ENCODE measurements at places on chromosomes 5 and 9.

DNA sequence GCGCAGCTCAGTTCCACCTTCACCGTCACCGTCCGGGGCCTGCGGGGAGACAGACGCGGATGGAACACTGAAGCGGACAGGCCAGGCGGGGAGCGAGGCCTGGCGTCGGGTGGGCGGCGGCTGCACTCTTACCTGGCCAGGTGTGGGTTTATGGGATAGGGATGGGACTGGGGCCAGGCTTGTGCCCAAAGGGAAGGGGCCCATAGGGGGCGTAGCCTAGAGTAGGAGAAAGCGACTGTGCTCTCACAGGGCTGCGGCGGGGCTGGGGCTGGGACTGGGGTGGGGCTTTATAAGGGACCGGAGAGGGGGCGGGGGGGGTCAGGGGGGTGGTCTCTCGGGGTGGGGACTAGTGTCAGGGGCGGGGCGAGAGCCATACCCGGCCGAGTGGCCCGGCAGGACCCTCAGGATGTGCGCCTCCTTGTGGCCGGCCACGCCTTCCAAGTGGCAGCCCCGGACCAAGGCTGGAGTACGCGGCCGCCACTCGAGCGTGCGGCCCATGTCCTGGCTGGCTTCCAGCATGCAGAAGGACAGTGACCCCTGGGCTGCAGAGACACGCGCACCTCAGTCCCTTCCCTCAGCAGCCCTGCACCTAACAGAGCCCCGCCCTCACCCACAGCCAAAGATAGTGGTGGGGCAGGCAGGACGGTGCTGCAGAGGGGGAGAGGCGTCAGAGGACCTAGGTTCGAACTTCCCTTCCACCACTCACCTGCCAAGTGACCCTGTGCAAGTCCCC lies 22.8 kb downstream of the FPGS start:
- DNase-seq = no peak

GRCh38 chr5:1217596-1218206 lies 7.5 kb upstream of the SLC6A18 start:
- no peak for DNase-seq

DNA sequence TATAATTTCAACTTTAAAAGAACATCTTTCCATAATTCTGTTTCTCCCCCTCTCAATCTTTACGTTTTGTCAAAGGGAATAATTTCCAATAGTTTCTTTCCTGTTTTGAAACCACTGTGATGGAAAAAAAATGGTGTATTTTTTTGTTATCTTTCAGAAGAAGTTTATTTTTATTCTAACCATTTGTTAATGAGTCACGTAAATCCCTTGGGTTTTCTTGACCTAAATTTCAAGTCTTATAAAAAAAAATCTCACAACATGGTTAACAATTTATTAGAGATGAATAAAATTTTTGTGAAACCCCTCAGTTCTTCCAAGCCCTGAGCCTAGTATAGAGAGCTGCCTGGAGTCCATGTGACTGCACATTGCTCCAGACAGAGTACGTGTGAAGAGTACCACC lies 106.1 kb upstream of the FBXL17 start:
- no peak for DNase-seq

- no peak for DNase-seq
Measured at GRCh38 chr9:111533099-111533790, 8.3 kb downstream of the ZNF483 start.

GRCh38 chr5:81140943-81141342 lies 92.2 kb upstream of the CKMT2 start:
- DNase-seq = no peak

DNA sequence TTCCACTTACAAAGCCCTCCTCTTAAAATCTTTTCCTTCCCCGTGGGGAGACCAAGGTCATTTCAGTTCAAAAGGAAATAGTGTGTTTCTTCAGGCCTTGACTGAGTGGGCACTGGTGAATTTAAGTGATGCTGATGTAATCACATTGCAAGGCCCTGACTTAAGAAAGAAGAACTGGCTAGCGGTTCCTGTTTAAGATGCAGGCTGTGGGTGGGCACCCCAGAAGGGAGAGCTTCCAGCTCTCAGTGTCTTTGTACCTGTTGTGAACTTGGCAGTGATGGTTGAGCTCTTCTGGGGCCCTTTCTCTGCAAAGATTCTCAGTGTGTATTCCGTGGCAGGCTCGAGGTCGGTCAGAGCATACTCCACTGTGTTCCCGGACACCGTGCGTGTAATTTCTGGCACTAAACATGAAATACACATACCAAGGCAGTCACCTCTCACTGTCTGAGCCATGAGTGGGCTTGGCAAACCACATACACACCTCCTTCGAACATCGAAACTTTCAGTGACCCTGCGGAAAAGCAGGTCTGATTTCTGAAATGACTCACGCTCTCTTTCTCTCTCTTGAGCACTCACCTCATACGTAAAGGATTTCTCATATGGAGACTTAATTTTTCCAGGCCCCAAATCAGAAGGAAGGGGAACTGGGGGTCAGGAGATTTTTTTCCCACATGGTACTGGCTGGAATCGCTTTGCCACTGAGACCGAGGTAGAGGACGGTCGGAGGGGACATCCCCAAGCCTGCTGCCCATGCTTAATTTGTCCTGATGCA lies 81.9 kb downstream of the TNC start:
- no peak for DNase-seq

DNA sequence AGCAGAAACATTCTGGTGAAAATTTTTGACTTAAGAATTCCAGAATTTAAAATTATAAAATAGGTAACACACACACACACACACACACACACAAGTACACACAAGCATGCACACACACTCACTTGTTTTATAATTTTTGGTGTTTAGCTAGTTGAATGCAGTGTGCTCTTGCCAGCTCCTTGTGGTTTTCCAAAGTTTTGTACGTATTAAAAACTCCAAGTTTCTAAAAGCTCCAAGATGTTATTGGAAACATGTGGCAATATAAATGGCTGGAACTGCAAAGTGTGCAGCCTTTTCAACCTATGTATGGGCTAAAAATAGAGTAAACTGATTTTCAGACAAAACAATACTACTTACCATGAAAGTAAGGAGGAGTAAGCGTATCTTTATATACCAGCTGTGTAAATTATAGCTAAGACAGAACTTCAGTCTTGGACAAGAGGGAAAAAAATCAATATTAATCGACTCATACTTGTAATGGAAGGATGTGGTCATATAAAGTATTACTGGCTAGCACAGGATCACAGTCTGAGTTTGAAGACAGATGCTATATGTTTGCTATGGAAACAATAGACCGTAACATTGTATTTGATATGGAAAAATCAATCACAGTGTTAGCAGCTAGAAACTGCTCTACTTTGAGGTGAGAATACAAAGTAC lies 727.1 kb upstream of the GRAMD2B start:
- no peak for DNase-seq

- DNase-seq = no peak
Measured at GRCh38 chr5:88298425-88298824, 29.8 kb upstream of the TMEM161B start.

DNA sequence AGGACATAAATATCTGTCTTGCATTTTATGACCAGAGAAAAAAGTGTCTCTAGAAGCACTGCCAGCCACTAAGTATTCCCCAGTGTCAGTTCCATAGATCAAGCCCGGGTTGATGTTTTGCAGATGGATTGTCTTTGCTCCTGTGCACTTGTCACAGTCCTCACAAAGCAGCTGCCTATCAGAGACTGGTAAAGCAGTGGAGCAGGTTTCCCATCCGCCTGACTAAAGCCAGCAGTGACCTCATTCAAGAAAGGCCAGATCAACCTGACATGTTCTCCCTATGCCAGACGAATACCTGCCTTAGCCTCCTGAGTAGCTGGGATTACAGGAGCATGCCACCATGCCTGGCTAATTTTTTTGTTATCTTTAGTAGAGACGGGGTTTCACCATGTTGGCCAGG lies 26.8 kb upstream of the GARNL3 start:
- DNase-seq = no peak

- DNase-seq = no peak
Measured at GRCh38 chr9:114338187-114338586, 8.5 kb downstream of the ORM2 start.

- no peak for DNase-seq
Measured at GRCh38 chr9:463455-464171, 248.9 kb downstream of the DOCK8 start.

DNA sequence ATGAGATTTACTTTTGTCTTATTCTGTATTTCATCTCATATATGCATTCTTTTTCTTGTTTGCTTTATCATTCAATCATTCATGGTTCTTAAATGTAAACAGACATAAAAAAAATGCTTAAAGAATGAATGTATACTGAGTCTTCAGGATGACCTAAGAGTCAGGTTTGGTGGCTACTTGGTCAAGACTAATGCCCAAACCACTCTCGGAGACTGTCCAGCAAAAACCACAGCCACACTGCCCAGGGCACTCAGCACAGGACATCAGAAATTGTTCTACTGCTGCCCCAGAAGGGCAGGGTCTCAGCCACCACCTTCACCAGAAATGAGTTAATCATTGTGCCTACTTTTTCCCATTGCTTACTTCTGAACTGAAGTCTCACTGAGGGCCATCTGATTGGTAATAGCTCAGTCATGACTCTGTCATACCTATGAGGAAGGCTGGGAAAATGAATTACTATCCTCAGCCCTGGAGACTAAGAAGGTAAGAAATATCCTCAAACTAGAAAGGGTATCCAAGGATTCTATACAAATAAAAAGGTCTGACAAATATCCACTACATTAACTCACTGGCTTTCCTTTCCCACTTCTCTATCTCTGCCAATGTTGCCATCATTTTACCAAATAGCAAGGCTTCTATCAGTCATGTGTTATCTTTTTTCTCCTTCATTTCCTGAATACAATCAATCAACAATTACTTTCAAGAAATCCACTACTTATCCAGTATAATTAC lies 236.1 kb downstream of the CETN3 start:
- DNase-seq = no peak

DNA sequence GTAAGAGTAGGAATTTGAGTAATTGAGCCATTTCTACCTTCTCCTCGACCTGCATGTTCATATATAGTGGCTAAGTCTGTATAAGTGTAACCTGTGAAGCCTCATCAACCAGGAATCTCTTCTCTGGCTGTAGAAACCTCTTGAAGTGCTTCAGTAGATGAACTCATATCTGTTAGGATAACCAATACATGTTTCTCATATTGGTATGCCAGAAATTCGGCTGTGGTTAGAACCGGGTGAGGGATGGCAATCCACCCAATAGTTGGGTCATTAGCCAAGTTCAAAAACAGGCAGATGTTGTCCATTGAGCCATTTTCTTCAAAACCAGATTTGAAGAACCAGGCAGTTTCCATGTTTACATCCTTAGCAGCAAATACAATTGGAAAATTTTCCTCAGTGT lies 28.9 kb upstream of the GSN start:
- DNase-seq = no peak

GRCh38 chr5:173210877-173211276 lies 24.1 kb downstream of the NKX2-5 start:
- no peak for DNase-seq

- DNase-seq = no peak
Measured at GRCh38 chr9:94824913-94825610, 98.6 kb downstream of the AOPEP start.

DNA sequence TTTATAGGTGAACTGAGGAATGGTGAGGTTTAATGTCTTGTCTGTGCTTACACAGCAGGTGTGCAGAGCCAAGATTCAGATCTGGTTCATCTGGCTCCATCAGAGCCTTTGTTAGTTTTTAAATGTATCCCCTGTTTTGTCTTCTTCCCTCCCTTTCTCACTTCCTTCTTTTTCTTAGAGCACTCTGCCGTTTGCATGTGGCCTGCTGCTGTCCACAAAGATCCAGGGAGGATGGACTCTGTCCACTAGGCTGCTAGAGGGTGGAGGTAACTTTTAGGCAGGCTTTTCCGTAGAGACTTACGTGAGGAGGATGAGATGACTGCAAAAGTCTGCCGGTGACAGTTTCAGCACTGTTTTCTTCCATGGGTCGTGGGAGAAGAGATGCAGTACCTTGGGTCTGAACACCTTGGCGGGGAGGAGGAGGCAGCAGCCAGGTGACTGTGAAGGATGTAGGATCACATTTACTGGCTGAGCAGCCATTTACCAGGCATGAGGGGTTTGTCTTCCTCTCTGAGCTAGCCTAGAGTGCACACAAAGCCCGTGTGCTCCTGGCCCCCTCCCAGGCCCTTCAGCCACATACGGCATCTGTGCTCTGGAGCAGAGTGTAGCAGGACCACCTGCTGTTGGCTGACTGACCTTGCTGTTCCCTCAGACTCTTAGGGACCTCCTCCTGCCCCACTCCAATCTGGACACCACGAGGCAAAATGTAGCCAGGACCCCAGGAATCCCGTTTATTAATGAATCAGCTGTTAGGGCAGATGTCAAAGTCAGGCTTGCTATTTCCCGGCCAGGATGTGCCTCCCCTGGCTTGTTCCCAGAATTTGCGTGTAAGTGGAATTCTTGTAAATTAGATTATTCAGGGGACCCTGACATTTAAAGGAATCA lies 1.8 kb downstream of the NTMT1 start:
- no peak for DNase-seq

GRCh38 chr9:91809581-91810285 lies 140.3 kb downstream of the ROR2 start:
- DNase-seq = no peak

- DNase-seq = peak; percentile 55
Measured at GRCh38 chr9:130997925-130998596, 10.9 kb upstream of the LAMC3 start.

GRCh38 chr5:103260951-103261350 lies 2.4 kb downstream of the MACIR start:
- no peak for DNase-seq

- no peak for DNase-seq
Measured at GRCh38 chr5:22245770-22246169, 607.4 kb downstream of the CDH12 start.

DNA sequence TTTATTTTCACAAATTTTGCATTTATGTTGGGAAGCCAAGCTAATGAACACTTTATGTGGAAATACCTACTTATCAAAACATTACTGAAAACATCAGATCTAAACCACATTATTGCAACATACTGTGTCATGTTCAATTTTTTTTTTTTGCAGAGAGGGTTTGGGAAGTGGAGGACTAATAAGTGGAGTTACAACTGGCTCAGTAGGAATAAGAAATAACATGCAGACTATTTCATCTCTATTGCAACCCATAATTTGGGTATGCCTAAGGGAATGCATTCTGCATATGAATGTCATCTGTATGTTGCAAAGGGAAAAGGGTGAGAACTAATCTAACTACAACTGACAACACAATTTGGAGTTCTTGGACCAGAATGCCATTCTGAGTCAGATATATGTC lies 41.8 kb downstream of the APC start:
- DNase-seq = no peak

DNA sequence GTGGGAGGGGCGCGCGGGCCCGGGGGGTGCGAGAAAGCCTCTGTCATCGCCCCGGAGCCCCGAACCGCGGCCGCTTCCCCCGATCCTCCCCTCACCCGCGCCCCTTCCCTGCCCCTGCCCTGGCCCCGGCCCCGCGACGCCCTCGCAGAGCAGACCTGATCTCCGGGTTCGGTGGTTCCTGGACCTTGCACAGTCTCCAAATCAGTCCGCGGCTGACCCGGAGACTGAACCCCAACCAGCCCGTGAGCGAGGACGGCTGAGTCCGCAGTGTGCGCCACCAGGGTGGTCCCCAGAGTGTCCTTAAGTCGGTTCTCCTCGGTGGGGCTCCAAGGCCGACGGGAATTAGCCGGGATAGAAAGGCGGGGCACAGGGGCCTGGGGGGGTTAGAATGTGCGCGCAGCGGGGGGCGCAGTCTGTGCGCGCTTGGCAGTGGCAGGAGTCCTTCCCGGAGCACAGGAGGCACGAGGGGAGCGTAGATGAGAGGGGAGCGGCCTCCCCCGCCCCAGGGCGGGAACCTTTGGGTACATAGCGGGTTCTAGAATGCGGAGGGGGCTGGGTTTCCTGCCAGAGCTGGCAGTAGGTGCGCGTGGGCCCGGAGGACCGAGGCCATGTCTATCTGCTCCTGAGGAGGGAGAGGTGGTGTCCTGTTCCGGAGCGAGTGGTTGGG lies 779 bp downstream of the PKN3 start:
- DNase-seq = no peak

Measured in stimulated activated CD8-positive, alpha-beta memory T cell treated with anti-CD3 and anti-CD28 coated beads, Interleukin-2, amount 100 ng/mL, for 48 hours (primary cell).